ENCODE measurements at places on chromosomes 12 and 14.

- DNase-seq: no peak
These were observed 44.6 kb downstream of the DDHD1 start for GRCh38 chr14:53108292-53109104.

DNA sequence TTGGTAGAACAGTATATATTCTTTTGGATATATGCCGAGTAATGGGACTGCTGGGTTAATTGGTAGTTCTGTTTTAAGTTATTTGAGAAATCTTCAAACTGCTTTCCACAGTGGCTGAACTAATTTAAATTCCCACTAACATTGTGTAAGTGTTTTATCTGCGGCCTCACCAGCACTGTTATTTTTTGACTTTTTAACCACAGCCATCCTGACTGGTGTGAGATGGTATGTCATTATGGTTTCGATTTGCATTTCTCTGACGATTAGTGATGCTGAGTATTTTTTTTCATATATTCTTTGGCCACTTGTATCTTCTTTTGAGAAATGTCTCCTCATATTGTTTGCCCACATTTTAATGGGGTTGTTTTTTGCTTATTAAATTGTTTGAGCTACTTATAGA lies 357.4 kb downstream of the C12orf50 start:
- DNase-seq: no peak

DNA sequence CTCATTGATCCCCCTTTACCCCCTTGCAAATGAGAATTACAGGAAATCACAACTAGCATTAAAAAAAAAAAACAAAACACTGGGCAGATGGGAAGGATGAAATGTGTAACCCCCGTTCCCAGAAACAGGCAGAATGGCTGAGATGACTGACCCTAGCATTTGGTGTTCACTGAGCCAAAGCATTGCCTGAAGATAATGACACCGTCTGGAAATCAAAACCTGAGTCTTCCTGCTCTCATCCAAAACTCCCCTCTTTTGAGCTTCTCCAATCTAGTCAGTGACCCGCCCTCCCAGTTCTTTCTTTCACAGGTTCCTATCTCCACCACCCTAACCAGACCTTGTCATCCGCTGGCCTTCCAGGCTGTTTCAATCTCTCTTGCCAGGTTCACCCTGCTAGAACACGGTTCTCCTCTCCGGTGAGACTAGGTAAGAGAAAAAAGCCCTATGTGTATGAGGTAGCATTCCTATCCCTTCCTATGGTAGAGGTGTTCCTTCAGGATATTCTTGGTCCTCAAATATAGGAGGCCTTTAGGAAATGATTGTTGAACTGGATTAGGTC lies 21.3 kb downstream of the SUSD6 start:
- DNase-seq: no peak

- peak; percentile 72 for DNase-seq
These were observed 9.1 kb downstream of the PTCSC3 start for GRCh38 chr14:36167431-36167830.

DNA sequence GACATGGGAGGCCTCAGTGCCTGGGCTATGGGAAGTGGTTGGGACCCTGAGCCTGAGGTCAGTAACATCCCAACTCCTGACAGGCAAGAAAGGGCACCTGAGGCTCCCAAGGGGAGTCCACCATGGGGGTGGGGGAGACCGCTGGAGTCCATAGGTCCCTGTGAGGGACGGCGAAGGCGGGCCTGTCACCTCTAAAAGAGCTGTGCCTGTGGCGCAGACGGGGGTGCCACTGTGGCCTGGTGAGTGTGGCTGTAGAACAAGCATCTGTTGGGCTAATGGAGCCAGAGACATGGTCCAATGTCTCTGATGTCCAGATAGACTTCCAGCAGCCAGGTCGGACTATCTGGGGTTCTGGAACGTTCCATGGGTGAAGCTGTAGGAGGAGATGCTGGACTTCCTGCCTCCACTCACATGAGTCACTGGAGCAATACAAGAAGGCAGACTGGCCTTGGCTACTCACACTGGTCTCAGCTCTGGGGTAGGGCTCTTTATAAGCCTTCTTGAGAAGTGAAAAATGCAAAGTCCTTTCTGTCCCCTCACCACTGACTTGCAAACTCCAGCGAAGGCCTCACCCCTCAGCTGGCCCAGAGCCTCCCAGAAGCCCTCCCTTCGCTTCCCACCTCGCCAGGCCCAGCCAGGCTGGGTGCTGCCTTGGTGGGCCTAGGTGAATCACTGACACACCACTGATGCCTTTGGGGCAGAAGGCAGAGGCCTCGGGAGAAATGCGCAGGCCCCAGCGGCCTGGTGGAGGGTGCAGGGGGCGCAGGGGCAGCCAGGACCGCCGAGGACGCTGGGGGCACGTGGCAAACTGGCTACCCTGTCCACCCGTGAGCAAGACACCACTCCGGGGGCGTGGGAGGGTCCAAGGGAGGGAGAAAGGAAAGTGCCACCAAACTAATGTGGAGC lies 1.1 kb upstream of the TRAF3 start:
- no peak for DNase-seq

DNA sequence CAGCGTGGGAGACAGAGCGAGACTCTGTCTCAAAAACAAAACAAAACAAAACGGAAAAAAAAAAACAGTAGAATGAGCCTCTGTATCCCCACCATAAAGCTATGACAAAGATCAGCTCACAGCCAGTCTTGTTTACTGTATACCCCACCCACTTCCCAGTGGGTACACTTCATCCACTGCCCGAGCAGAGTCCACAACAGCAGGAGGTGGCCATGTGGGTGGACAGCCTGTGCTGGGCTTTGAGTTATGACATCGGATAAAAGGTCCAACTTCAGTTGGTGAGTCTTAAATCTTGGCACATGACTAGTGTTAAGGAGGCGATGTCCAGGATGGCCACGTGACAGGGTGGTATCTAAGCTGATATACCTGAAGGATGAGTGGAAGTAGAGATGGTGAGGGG lies 34.8 kb upstream of the MAPKAPK5 start:
- DNase-seq: no peak

Data from DMS153 (cell line).